Hematopoietic multipotent progenitor cell treated with erythropoietin and hydrocortisone succinate and interleukin-3 and kit ligand, for 8 days (in vitro differentiated cells): ENCODE measurements at places on chromosomes 4 and X.

- no peak for DNase-seq
Observed at GRCh38 chrX:117752745-117753144, 363.9 kb downstream of the KLHL13 start.

GRCh38 chr4:80054375-80054774, 18.7 kb downstream of the ANTXR2 start:
- DNase-seq: no peak

DNA sequence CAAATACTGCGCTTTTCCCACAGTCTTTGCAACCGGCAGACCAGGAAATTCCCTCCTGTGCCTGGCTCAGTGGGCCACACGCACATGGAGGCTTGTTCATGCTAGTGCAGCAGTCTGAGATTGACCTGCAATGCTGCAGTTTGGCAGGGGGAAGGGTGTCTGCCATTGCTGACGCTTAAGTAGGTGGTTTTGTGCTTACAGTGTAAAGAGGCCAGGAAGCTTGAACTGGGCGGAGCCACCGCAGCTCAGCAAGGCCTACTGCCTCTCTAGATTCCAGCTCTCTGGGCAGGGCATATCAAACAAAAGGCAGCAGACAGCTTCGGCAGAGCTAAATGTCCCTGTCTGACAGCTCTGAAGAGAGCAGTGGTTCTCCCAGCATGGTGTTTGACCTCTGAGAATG, 390.5 kb upstream of the TECRL start:
- DNase-seq: no peak

- DNase-seq: no peak
Observed at GRCh38 chr4:183186813-183187212, 87.8 kb downstream of the WWC2 start.

- no peak for DNase-seq
Observed at GRCh38 chr4:109608879-109609278, 48.8 kb downstream of the MCUB start.

DNA sequence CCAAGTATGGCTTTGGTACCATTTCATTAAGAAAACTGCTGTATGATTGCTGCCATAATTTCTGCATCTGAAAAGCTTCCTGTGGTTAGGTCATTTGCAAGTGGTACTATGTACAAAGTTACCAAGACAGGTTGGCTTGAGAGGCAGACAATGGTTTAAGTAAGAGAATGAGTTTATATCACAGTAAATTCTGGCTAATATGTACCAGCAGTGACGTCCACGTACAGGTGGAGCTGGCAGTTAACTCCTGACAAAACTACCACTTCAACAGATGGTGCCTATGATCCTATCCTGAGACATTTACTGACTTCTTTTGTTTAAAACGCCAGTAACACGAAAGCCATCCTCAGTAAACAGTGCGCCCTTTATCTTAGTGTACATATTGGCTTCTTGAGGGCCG, 198.4 kb downstream of the NR3C2 start:
- DNase-seq: peak; percentile 29

DNA sequence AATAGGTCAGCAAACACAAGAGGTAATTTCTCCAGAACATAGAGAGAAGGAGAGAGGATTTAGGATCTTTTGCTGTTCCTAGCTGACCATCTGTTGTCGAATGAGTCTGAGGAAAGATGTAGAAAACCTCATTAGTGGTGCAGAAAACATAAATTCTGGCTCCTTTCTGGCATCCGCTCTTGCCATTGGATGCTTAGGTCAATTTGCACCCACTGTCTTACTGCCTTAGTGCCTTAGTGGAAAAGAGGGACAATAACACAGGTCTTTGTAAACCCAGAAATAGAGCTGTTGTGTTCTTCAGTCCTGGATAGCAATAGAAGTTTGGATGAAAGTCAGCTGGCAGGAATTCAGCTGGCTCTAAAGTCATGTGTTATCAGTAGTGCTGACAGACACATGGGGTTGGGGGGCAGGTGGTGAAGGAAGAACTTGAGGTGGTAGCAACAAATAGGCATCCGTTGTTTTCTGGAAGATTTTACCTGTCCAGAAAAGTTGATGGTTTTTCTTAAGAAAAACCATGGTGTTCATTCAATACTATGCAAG, 78.2 kb downstream of the GLRA2 start:
- DNase-seq: no peak

DNA sequence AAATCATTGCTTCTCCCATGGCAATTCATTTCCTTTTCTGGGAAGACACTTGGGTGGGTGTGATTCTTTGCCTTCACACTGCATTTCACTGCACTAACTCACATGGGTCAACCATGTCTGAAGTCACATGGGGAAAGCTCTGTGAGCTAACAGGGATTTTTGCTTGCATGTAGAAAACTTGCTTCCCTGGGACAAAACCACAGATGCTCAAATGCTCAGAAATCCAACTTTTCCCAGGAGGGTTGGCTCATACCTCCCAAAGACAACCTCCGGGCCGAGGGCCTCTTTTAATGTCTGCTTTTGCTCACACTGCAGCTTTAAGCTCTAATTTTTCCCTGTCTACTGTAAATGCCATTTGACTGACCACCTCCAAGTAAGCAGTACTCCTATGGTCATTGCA, 1695.2 kb downstream of the STIM2 start:
- DNase-seq: no peak

GRCh38 chr4:110132816-110133719, 65.3 kb downstream of the ELOVL6 start:
- no peak for DNase-seq

- no peak for DNase-seq
Observed at GRCh38 chrX:115297189-115297588, 7.7 kb downstream of the LUZP4 start.

DNA sequence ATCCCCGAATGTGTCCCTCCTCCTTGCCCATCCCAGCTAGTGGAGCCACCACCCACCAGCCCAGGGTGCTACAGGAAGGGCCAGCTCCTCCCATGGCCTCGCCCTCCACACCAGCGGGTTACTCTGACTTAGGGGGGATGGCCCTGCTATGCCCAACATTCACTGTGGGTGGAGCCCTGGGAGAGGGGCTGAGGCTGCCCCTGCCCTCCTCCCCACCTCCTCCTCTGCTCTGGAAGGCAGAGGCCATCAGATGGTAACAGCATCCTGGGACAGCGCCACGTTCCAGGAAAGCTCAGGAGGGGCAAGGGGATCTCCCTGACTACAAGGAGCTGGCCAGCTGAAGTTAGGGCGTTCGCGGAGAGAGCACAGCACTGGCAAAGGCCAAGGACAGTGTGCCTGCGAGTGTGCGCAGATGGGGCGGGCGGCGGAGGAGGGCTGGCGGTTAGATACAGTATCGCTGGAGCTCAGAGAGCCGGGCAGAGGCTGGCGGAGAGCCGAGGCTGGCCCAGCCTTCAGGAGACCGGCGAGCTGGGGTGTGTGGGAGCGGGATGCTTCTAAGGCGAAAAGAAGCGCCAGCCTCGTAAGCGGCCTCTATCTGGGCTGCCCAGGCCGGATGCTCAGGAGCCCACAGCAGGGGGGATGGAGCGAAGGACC, 1.5 kb downstream of the JAKMIP1 start:
- peak; percentile 74 for DNase-seq

DNA sequence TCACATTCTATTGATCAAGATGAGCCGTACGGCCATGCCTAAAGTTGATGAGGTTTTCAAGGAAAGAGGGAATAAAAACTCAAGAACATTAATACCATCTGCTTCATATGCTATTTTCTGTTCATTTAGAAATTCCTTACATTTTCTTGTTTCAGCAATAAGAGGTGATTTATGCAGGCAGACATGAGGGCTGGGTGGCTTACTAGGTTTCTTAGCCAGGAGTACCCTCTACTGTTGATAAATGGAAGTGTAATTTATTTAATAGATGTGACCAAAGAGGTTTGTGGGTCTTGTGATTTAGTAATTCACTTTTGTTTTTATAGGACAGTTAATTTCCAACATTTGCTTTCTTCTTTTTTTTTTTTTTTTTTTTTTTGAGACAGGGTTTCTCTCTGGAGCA, 6.4 kb upstream of the SMIM9 start:
- DNase-seq: peak; percentile 77

- no peak for DNase-seq
Observed at GRCh38 chr4:124753941-124754581, 41.5 kb upstream of the ANKRD50 start.

DNA sequence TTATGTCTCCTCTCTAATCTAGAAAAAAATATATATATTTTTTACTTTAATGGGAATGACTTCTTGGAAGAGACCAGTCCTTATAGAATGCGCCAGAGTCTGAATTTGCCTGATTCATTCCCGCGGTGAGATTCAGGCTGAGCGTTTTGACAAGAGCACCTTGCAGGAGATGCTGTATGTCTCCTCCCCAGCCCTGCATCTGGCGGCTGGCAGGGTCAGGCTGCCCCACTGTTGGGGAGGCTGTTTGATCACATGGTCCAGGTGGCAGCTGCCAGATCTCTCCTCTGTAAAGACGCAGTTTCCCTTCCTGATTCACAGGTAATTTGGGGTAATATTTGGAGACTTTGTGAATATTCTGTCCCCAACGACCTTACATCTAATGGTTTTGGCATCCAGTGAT, 9.7 kb downstream of the PDZD4 start:
- DNase-seq: no peak

GRCh38 chr4:93888308-93888707, 59.8 kb downstream of the ATOH1 start:
- no peak for DNase-seq

GRCh38 chrX:151875270-151876026, 37.2 kb upstream of the MAGEA4 start:
- no peak for DNase-seq

GRCh38 chr4:89914609-89915550, 20.2 kb downstream of the MMRN1 start:
- no peak for DNase-seq

DNA sequence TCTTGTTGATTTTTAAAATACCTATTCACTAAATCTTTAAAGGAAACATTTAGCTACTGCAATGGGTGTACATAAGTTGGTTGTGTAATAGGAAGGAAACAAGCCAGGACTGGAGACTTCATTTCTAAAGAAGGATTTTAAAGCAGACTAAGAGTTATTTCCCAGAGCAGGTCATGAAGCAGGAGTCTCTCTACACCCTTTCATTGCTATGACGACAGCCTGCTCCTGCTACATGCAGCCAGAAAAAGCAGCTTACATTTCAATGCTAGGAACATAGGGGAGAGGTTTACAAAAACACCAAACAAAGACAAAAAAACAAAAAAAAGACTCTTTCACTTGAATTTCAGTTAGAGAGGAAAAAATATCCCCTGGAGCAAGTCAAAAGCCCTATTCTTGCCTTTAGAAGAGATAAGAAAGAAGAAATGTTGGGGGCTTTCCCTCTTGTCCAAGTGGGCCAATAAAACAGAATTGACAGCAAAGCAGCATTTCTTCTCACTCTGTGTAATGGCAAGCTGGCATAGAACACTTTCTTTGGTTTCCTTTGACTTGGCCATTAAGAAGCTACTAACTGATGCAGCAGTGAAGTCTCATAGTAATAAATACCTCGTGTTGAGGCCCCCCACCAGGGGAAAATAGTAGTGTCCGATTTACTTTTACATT, 3.4 kb downstream of the SPARCL1 start:
- DNase-seq: no peak

GRCh38 chrX:110143454-110144210, 140.7 kb downstream of the TMEM164 start:
- DNase-seq: no peak

- DNase-seq: no peak
Observed at GRCh38 chr4:190017357-190018200, 9.5 kb downstream of the FRG2 start.

- peak; percentile 53 for DNase-seq
Observed at GRCh38 chr4:165537028-165537648, 158.3 kb downstream of the CPE start.

GRCh38 chr4:127501103-127501502, 131.7 kb upstream of the INTU start:
- DNase-seq: no peak

- DNase-seq: no peak
Observed at GRCh38 chr4:128844931-128845330, 35.4 kb downstream of the JADE1 start.

DNA sequence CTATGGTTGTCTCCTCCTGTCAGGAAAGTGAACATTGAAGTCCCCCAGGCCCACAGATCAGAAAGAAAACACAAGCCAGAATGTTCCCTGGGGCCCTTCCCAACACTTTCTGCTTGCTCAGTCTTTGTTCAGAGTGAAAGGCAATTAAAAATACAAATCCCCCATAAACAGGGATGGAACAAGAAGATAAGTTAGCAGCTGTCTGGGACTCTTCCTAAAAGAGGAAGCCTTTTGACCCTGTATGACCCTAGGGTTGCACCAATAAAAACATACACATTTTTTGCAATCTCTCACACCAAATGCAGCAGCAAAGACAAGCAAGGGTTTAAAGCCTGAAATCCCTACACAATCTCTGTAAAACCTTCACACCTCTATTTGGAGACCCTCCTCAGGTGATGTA, 22.6 kb downstream of the IRF2 start:
- peak; percentile 60 for DNase-seq

GRCh38 chr4:114464726-114465272, 133.8 kb upstream of the UGT8 start:
- no peak for DNase-seq

DNA sequence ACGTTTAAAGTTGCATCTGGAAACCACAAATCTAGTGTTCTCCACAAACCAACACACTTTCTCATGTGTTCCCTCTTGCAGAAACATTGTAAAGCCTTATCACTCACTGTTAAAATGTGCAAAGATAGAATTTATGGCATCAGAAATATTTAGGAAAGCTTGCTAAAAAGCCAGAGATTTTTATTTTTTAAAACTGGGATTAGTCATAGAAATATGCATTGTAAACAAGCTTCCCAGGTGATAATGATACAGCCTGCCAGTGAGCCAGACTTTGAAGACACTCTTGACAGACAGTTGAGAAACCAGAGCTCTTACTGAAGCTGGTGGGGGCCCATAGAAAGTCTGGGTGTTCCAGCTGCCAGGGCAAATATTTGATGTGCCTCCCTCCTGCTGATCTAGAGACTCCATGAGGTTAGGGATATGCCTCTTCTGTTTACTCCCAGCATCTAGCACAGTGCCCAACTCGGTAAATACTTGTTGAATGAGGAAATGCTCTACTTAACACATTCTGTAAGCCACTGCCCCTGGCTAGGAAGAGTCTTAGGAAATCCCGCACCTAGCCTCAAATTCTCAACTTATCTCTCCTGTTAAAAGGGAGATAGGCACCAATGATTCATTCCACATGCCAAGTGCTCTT, 179.0 kb upstream of the RASGEF1B start:
- no peak for DNase-seq

DNA sequence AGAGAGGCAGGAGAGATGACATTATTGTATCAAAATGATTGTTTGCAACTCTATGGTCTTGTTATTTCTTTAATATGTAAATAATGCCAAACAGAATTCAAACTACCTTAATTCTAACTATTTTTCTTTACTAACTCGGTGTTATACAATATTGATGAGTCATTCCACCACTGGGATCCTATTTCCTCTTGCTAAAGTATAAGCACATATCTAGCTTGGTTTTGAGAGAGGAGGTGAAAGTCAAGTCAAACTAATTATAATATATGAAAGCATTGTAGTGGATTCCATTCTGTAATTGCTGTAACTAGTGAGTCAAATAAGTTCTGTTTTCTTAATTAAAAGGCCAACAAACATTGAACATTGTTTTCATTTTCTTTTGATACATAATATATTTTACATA, 837.6 kb downstream of the PDHA2 start:
- no peak for DNase-seq
